ENCODE measurements at places on chromosomes 11 and 22.

GRCh38 chr22:41446057-41446501 is 522 bp downstream of the TOB2 start:
- DNase-seq, result no peak

- no peak for DNase-seq
Measured at GRCh38 chr22:46035380-46035741, 58.4 kb upstream of the WNT7B start.

- DNase-seq, result no peak
Measured at GRCh38 chr11:111093061-111093460, 152.5 kb upstream of the POU2AF2 start.

DNA sequence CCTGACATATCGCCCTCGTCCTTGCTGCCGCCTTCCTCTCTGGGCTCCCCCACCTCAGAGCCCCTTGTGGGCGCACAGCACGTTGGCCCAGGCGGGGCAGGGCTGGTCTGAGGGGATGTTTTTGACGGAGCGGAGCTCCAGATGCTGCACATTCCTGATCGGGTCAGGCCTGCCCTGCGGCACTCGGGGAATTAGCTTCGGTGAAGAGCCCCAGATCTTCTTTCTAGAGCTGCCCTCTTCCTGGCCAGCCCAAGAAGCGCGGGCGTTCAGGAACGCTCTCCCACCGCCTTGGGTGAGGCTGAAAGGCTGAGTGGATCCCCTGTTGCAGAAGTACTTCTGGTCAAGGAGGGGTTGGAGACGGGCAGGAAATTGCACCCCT is 12.1 kb downstream of the YPEL4 start:
- DNase-seq, result no peak

- DNase-seq, result no peak
Measured at GRCh38 chr11:127995921-127996320, 591.4 kb downstream of the ETS1 start.

DNA sequence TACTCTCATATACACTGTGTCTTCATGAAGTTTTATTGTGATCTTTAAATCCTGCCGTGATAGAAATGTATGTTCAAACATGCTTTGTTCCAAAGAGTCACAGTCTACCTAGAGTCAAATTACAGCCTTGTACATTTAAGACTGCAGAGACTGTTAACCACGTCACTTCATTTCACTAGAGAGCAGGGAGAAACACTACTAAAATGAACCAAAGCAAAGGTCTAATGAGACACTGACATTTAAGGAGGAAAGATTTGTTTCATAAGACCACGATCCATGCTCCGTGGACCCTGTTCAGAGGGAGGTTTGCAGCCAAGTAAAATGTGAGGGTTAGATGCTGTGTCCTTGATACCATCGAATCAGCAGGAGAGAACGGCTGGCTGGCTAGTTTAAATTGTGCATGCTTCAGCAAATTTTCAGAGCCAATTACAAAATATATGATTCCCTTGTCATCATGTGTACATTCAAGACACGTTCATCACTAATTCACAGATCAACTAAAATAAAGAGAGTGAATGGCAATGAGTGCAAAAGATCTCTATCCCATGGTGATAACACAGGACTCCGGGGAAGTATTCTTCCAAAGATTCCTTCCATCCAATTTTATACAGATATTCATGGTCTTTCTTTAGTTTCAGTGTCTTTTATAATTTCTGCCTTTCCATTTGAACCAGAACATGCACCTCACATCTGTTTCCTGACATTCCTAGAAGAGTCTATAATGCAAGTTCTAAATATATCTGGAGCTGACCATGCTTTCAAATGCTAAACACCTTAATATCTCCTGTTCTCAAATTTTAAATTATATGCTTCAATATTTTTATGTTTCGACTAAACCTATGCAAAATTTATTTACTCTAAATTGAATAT is 960.9 kb upstream of the FAT3 start:
- no peak for DNase-seq

- no peak for DNase-seq
Measured at GRCh38 chr11:44464741-44465140, 100.7 kb upstream of the CD82 start.

- peak; percentile 91 for DNase-seq
Measured at GRCh38 chr11:68302670-68303069, 9.7 kb upstream of the LRP5 start.

- peak; percentile 97 for DNase-seq
Measured at GRCh38 chr11:27362749-27363575, at the start of gene CCDC34. Gene CCDC34, minus strand, starts transcription at chr11:27363215. Its CDS starts 21 bp downstream, at chr11:27363194.

- DNase-seq, result no peak
Measured at GRCh38 chr22:28736301-28737155, 5.1 kb downstream of the CHEK2 start.

- DNase-seq, result no peak
Measured at GRCh38 chr11:78019808-78020207, 3.3 kb downstream of the KCTD14 start.

DNA sequence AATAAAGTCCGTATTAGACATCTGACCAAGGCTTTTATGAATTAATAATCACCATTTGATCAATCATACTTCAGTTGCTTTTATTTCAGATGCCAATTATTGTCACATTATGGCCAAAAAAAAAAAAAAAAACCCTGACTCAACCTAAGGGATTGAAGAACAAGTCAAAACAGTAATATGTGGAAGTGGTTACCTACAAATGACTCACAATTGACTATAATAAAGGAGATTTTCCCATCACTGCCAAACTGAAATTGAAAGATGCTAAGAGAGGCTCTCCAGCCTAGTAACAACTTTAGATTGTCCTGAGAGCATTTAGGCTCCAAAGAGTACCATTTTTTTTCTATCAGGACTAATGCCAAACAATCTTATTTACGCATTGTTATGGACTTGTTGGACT is 35.2 kb downstream of the SOX6 start:
- no peak for DNase-seq

DNA sequence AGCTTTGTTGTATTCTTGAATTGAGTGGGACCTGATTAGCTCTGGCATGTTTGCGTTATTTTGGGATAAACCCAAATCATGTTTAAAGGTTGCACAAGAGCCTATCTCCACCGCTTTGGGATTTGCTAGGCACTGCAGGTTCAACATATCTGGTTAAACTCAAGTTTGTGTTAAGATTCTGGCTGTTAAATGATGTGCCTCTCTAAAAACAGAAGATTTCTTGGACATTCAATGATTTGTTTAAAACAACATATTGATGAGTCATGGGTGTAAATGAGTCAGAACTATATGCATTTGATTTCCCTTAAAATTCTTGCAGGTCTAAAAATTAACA is 67.4 kb downstream of the AMOTL1 start:
- no peak for DNase-seq

DNA sequence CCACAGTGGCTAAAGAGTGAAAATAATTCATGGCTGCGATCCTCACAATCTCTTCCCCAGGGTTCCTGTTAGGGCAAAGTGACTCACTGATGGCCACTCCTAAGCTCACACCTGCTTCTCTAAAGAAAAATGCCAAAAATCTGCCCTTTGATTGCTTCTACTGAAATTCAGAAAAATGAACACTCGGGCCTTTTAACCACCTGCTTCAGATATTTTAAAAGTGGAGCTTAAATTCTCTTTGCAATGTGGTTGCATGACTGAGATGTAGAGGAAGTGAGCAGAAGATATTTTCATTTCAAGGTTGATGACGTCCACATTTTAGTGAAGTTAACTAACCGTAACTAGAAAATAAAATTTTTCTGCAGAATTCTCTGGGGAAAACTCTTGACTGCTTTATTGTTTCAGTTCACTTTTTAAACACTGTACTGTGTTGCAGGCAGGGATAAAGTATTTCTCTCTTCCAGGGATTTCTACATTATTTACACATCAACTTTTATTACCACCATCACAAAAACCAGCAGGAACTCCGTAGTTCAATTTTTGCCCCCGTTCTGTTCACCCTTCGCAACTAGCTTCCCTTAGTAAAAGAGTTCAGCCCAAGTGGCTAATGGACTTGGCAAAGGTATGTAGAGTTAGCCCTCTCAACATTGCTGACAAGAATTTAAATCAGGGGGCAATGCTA is 8.5 kb downstream of the RAB30 start:
- DNase-seq, result no peak

- no peak for DNase-seq
Measured at GRCh38 chr11:131354251-131354701, 16.1 kb upstream of the NTM start.

DNA sequence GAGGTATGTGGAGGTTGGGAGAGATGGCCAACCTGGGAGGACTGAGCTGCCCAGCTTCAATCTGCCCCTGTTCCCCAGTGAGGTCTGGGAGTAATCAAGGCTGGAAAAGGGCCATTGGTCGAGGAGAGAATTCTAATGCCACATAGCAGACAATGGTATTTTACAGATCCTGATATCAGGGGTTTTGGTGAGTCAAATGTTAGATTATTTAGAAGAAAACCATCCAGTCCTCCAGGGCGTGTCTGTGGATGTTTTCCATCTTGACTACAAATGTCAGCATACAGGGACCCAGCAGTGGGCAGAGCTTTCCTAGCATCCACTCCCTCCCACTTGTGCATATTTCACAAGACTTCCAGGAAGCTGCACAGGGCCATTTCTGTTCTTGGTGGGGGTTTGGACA is 107.9 kb downstream of the SCN3B start:
- no peak for DNase-seq

GRCh38 chr11:124190298-124191139 is 7.4 kb downstream of the OR10D3 start:
- DNase-seq, result no peak

All from large intestine (tissue), 12 donors.